NCI-H460 (cell line): ENCODE measurements at places on chromosomes 7 and 10.

DNA sequence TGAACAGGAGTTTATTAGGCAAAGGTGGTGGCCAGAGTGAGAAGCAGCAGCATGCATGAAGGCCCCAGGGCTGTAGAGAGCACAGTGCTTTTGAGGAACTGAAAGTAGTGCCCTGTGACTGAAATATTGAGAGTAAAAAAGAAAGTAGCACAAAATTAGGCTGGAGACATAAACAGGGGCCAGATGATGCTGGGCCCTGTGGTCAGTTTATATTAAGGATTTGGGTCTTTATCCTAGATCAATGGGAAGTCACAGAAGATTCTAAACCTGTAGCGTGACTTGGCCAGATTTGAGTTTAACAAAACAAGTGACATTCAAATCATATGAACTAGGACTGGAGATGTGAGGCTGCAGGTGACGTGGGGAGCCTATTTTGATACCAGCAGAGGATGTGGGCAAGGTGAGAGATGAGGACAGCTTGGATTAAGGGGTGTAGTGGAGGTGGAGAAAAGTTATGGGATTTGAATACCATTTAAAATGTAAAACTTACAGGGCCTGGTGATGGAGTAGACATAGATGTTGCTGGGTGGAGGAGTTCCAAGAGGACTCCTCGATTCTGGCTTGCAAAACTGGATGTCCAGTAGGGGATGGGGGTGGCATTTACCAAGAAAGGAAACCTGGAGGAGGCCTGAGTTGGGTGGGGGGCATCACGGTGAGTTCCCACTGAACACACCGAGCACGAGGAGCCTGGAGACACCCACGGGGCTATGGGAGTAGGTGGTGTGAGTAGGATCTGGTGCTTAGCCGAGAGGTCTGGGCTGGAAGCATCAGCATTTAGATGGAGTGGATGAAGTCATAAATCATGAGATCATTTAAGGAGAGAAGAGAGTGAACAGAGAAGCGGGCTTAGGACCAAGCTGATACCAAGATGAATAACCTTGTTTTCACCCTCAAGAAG is 52.8 kb downstream of the HHEX start:
- DNase-seq, result no peak

- DNase-seq, result no peak
These were observed 27.0 kb upstream of the GLI3 start for GRCh38 chr7:42263971-42264370.

DNA sequence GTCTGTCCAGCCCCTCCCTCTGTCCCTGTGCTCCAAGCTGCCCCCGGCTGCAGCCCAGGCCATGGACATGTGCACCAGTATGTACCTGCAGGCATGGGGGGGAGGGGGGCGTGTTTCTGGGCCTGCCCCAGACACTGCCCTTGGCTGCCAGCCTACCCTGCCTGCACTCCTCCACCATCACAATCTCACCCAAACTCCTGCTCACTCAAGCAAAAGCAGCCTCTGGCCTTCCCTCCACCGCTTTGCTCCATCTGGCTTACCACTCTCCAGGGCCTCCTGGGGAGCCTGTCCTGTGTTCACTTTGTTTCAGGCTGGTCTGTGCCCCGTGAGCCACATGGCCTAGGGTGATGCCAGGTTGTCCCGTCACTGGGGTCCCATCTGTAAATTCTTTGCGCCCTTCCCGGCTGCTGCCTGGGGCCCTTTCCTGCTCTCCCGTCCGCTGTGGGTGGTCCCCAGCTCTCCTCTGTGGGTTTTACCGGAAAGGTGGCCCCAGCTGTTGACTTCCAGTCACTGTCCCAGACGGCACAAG is 33.3 kb upstream of the PPIF start:
- no peak for DNase-seq

- DNase-seq, result peak; percentile 41
These were observed 22.7 kb downstream of the AP5Z1 start for GRCh38 chr7:4797858-4798705.
